ENCODE measurements at places on chromosomes 5 and 9.

GRCh38 chr5:154575546-154576428 lies 97.8 kb upstream of the HAND1 start:
- no peak overlapping the region for H3K4me3 ChIP-seq
- no peak for DNase-seq
- H3K4me1 ChIP-seq: no peaks in the 10 kb centered on the region

DNA sequence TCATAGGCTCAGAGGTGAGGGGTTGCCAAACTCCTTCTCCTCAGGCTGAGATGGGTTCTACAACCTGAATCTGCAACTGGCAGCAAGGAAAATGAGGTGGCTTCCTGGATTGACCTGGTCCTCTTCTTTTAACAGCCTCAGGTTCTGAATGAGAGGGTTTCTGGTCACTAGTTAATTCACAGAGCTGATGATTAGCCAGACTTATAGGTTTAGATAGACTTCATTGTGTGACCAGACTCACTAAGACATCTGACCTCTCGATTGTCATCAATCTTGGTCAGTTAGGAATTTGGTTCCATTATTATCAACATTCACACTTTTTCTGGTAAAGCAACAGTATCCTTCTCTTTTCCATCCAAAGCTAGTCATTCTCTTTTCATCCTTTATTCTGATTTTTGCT lies 257.9 kb downstream of the PAPPA start:
- no peak overlapping the region for H3K27ac ChIP-seq
- H3K27me3 ChIP-seq: no peaks in the 10 kb centered on the region
- H3K4me3 ChIP-seq: no peak overlapping the region
- DNase-seq: no peak
- no peaks in the 10 kb centered on the region for H3K36me3 ChIP-seq

- H3K27me3 ChIP-seq: no peaks in the 10 kb centered on the region
- peak; percentile 55 for DNase-seq
- H3K4me3 ChIP-seq: no peak overlapping the region
- H3K27ac ChIP-seq: peak overlapping the region; percentile 16
These were observed 13.1 kb upstream of the IGFBPL1 start for GRCh38 chr9:38437193-38437823.

GRCh38 chr5:149464796-149465489 lies 85.9 kb upstream of the IL17B start:
- H3K4me3 ChIP-seq: no peak overlapping the region
- peaks cover 19% of the 10 kb centered on the region for H3K4me1 ChIP-seq
- DNase-seq: peak; percentile 78
- no peaks in the 10 kb centered on the region for H3K27me3 ChIP-seq
- H3K36me3 ChIP-seq: no peaks in the 10 kb centered on the region
- H3K27ac ChIP-seq: peak overlapping the region; percentile 89

DNA sequence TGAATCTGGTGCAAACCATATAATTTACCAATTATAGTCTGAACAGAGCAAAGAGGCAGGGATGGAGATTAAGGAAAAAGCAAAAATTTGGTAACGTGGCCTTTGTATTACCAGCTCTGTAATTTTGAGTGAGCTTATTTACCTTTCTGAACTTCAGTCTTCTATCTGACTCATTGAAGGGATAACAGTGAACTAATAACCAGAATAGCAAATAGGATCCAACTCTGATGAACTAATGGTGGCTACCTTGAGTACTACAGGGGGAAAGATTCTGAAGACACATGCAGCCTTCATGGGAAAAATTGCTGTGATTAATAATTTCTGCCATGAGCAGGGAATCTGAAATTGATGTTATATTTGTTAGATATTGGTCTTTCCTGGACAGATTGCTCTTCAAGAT lies 23.0 kb upstream of the LARP1 start:
- no peak overlapping the region for H3K27ac ChIP-seq
- H3K36me3 ChIP-seq: no peaks in the 10 kb centered on the region
- H3K4me3 ChIP-seq: no peak overlapping the region
- no peak for DNase-seq
- no peaks in the 10 kb centered on the region for H3K27me3 ChIP-seq
- no peaks in the 10 kb centered on the region for H3K4me1 ChIP-seq

- no peaks in the 10 kb centered on the region for H3K27me3 ChIP-seq
- DNase-seq: peak; percentile 39
- no peak overlapping the region for H3K4me3 ChIP-seq
These were observed 52.2 kb downstream of the GARNL3 start for GRCh38 chr9:127316586-127317323.

- no peak overlapping the region for H3K4me3 ChIP-seq
- H3K27me3 ChIP-seq: no peaks in the 10 kb centered on the region
- H3K36me3 ChIP-seq: no peaks in the 10 kb centered on the region
- no peak overlapping the region for H3K27ac ChIP-seq
These were observed 92.5 kb downstream of the NPR3 start for GRCh38 chr5:32803656-32804055.

All from IMR-90 (cell line).